ENCODE measurements at places on chromosomes 1 and 21.

DNA sequence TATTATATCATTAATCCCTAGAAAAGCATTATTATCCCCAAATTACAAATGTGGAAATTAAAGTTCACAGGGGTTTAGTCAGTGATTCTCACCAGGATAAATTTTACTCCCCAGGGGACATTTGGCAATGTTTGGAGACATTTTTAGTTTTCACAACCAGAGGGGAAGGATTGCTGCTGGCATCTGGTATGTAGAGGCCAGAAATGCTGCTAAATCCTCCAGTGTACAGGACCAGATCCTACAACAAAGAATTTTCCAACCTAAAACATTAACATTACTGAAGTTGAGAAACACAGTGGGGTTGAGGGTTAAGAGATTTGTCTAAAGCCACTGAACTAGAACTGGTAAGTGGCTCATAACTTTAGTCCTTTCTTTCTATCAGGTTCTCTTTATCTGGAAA, 162.0 kb upstream of the SYT6 start:
- no peaks in the 10 kb centered on the region for H3K36me3 ChIP-seq
- H3K27ac ChIP-seq = no peak overlapping the region
- no peak overlapping the region for H3K4me3 ChIP-seq
- DNase-seq = no peak
- no peaks in the 10 kb centered on the region for H3K27me3 ChIP-seq

DNA sequence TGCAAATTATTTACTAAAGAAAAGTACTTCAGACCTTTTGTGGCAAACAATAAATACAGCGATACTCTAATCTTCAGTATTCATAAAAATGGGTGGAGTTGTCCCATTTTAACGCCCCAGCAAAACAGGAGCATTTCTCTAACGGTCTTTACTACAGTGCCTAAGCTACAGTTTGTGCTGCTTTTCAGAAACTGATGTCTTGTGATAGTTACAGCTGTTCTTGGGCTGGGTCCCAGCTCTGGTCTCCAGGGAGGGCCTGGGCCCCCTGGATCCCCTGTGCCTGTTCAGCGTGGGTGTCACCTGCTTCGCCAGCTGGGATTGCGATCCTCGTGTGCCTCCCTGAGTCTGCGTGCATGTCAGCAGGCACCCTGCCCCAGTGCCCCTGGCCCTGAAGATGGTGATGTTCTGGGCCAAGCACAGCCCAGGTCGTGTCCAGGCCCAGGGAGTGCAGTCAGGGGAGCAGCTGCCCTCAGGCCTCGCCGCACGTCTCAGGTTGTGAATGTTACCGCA, 64.0 kb upstream of the DIP2A start:
- H3K27ac ChIP-seq = no peak overlapping the region
- H3K4me3 ChIP-seq = no peak overlapping the region
- no peaks in the 10 kb centered on the region for H3K27me3 ChIP-seq
- H3K36me3 ChIP-seq = peaks cover 3% of the 10 kb centered on the region

GRCh38 chr1:56249234-56249633, 330.1 kb downstream of the PLPP3 start:
- no peaks in the 10 kb centered on the region for H3K27me3 ChIP-seq
- no peaks in the 10 kb centered on the region for H3K4me1 ChIP-seq
- no peak overlapping the region for H3K4me3 ChIP-seq
- no peaks in the 10 kb centered on the region for H3K36me3 ChIP-seq

GRCh38 chr1:229869240-229869639, 197.8 kb upstream of the GALNT2 start:
- H3K36me3 ChIP-seq = no peaks in the 10 kb centered on the region
- no peak overlapping the region for H3K27ac ChIP-seq
- no peak overlapping the region for H3K4me3 ChIP-seq
- H3K27me3 ChIP-seq = no peaks in the 10 kb centered on the region
- H3K4me1 ChIP-seq = no peaks in the 10 kb centered on the region

GRCh38 chr1:36628804-36629203, 146.1 kb upstream of the CSF3R start:
- DNase-seq = no peak
- H3K27me3 ChIP-seq = no peaks in the 10 kb centered on the region
- H3K27ac ChIP-seq = no peak overlapping the region
- H3K4me3 ChIP-seq = no peak overlapping the region
- no peaks in the 10 kb centered on the region for H3K36me3 ChIP-seq

- H3K4me1 ChIP-seq = no peaks in the 10 kb centered on the region
- DNase-seq = no peak
- no peaks in the 10 kb centered on the region for H3K27me3 ChIP-seq
- no peaks in the 10 kb centered on the region for H3K36me3 ChIP-seq
Observed at GRCh38 chr1:170481000-170481399, 51.0 kb upstream of the GORAB start.

- peak; percentile 44 for DNase-seq
- peaks cover 10% of the 10 kb centered on the region for H3K4me1 ChIP-seq
- no peaks in the 10 kb centered on the region for H3K27me3 ChIP-seq
- H3K27ac ChIP-seq = peak within 1 kb of the TSS; percentile 95
Observed at GRCh38 chr1:100894603-100895539, at the start of gene EXTL2. EXTL2 (minus strand) TSS chr1:100894842; CDS start chr1:100888757, 6,085 bp downstream.

Measured in naive thymus-derived CD4-positive, alpha-beta T cell (primary cell).